ENCODE measurements at places on chromosomes 16 and 17. TPM values are rescaled to one million over a fixed set of nuclear protein-coding genes. Genes with fewer than 3 reads are reported as not detected.

The BAIAP3 gene
- total RNA-seq = 0.33 TPM

The CHST4 gene
- not detected for total RNA-seq

The CBLN1 gene
- total RNA-seq = not detected

The NPIPB9 gene
- 4.1 TPM for total RNA-seq

The NOXO1 gene
- total RNA-seq = not detected

The C16orf54 gene
- total RNA-seq = not detected

The ADAD2 gene
- total RNA-seq = not detected

The PDIA2 gene
- total RNA-seq = 0.12 TPM

The OTOP2 gene
- total RNA-seq = not detected

Measured in uterine smooth muscle cell (primary cell).